ENCODE measurements at places on chromosomes 12 and 14.
A peak's percentile ranks its signal among the peaks of the same experiment; 100 is the strongest.

DNA sequence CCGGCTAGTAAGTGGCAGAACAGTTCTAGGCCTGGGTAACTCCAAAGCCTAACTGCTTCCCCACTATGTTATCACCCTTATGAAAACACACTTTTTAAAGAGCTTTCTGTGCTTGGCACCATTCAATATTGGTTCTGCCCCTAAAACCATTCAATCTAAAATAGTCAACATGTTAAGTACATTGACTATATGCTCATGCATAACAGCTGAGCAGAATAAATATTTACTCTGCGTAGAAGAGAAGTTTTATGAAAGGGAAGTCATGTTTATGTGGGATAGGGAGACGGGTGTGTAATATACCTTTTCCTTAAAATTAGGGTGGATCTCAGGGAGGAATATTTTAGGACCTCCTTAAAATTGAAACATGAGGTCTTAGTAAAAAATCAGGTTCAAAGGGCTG is 80.5 kb downstream of the SAMD4A start:
- no peak for DNase-seq

DNA sequence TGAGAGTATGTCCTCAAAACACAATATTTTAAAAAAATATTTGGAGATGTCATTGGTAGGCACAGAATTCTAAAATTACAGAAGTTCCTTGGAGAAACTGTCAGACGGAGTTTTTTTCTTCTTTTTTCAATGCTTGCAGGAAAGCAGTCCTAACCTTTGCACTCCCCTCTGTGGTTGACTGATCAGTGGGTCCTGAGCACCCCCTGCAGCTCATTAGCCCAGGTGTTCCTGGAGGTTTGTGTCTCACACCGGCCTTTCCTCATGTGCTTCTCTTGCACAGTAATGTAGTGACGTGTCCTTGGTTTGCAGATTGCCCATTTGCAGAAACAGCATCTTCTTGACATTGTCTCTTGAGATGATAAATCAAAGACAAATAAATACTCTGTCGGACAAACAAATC is 513.0 kb downstream of the TMEM121 start:
- peak; percentile 43 for DNase-seq

GRCh38 chr14:88476825-88477224 is 78.0 kb downstream of the PTPN21 start:
- no peak for DNase-seq

- DNase-seq: no peak
These were observed 484.6 kb downstream of the GALC start for GRCh38 chr14:87508333-87508732.

DNA sequence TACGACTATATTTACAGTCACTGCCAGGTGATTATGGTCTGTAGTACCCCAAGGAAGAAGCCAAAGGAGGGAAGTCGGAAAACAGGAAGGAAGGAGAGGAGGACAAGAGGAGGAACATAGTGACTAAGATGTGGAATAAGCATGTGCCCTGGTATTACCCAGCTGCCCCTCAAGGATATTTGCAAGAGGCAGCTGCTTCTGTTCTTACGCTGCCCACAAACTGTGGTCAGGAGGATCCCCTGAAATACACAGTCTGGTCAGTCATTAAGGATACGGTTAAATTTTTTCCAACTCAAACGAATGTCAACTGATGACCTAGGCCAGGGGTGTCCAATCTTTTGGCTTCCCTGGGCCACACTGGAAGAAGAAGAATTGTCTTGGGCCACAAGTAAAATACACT is 126.5 kb downstream of the CMAS start:
- no peak for DNase-seq

DNA sequence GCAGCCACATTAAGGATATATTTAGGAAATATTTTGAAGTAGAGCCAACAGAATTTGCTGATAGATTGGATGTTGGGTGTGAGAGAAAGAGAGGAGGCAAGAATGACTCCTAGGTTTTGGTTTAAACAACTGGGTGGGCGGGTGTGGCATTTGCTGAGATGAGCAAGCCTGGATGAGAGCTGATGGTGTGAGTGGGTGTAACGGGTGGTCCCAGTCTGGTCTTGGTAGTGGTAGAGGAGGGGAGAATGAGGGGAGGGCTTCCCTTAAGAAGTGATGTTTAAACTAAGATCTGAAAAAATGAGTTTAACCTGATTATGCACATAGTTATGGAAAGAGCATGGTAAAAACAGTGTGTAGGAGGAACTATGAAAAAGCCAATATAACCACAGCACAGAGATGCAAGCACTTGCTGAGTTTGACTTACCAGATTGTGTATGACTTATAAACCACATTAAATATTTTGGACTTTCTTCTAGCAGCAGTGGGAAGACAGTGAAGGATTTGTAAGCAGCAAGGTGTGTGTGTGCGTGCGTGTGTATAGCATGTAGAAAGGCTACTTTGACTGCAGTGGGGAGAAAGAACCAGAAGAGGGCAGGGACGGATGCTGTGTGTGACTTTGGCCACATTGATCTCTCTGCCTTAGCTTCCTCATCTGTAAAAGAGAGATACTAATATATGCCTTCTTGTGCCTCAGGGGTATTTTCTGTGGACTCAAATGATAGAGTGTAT is 139.7 kb downstream of the PRIMA1 start:
- no peak for DNase-seq

DNA sequence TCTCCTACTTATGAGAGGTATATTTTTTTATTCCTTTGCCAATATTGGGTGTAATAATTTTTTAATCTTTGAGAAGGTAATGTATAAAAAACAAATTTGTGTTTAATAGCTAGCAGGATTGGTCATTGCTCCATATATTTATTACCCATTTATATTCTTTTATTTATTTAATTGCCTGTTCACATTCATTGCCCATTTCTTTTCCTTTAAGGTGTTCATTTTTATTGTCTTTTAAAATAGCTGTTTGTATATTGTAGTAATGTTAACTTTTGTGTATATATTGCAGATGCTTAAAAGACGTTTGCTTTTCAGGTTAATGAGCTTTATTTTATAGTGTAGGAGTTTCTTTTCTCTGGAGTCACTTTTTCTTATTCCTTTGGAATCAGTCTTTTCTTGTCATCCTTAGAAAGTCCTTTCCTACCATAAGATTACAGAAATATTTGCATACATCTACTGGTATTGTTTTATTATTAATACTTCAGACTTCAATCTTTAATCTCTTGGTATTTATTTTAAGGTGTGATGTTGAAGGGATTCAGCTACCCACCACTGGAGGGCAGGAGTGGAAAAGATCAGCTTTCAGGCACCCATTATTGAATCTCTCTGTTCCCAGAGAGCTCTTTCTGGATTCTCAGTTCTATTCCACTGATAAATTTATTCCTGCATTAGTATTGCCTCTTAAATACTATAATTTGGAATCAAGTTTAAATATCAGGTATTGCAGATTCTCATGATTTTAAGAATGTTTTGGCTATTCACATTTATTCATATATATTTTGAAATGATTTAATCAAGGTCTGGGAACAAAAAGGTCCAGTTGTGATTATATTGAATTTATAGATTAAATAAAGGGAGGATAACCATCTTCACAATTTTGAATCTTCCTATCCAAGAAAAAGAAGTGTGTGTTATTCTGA is 17.3 kb downstream of the PPM1A start:
- DNase-seq: no peak

DNA sequence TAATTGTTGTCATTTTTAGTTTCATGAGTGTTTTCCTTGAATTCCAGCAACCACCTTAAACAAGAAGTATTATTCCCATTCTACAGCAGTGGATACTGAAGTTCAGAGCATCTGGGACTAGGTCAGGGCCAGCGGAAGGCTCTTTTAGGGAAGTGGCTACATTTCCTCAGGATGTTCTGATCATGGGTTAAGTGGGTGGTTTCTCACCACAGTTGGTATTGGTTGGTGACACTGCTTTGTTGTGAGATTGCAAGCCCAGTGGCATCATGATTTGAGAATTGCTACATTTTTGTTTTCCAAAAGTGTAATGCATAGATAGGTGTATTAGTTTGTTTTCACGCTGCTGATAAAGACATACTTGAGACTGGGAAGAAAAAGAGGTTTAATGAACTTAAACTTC is 47.1 kb downstream of the SYNE2 start:
- no peak for DNase-seq

GRCh38 chr14:76836029-76836630 is 9.9 kb downstream of the LRRC74A start:
- no peak for DNase-seq

DNA sequence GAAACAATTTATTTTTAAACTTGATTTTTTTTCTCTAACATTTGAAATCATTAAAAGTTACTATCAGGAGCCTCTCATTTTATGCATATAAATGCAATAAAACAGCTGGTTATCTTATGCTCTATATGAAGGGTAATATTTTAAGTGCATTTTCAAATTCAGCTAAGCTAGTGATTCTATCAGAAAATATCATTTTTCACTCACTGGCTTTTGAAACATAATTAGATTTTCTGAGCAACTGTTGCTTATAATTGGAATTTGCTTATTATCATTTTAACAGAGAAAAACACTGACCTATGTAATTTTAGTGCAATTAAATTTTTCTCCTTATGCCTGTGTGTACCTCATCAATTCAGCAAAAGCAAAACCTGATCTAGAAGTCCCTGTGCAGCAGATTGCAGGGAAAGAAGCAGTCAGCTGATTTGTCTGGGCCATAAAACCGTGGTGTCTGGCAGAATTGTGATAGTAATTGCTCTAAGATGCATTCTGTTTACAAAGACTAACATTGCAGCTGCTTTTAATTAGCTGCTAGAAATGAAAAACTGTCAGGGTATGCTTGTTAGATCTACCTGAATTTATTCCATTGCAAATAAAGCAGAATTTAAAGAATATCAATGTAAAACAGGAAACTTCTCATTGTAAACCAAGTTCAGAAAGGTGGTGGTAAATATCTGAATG is 75.0 kb downstream of the BICD1 start:
- DNase-seq: no peak

GRCh38 chr14:80978403-80978802 is 23.0 kb downstream of the TSHR start:
- no peak for DNase-seq

- DNase-seq: no peak
These were observed 27.0 kb downstream of the LRTM2 start for GRCh38 chr12:1847411-1847810.

DNA sequence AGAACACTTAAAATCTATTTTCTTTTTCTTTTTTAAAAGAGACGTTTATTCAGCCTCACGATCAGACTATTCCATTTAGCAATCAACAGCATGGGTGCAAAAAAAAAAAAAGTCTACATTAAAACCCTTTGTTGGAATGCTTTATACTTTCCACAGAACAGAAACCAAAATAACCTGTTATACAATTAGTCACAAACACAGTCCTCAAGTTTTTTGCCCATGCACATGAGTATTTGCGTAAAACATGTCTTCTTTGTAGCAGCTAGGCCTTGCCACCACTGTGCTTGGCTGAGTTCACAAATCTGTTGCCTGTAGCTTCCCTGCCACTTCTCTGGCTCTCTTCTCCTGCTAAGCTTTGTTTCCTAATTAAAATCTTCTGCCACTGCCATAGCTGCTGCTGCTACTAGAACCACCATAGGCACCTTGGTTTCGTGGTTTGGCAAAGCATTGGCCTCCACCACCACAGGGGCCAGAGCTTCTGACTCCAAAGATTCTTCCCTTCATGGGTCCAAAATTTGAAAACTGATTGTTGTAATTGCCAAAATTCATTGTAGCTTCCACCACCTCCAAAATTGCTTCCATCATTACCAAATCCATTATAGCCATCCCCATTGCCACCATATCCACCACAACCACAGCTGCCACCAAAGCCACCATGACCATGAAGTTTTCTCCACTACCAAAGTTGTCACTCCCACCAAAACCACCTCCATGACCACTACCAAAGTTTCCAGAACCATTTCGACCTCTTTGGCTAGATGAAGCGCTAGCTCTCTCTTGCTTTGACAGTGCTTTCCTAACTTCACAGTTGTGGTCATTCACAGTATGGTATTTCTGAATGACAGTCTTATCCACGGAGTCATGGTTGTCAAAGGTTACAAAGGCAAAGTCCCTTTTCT is 38.1 kb downstream of the KLRG1 start:
- no peak for DNase-seq

DNA sequence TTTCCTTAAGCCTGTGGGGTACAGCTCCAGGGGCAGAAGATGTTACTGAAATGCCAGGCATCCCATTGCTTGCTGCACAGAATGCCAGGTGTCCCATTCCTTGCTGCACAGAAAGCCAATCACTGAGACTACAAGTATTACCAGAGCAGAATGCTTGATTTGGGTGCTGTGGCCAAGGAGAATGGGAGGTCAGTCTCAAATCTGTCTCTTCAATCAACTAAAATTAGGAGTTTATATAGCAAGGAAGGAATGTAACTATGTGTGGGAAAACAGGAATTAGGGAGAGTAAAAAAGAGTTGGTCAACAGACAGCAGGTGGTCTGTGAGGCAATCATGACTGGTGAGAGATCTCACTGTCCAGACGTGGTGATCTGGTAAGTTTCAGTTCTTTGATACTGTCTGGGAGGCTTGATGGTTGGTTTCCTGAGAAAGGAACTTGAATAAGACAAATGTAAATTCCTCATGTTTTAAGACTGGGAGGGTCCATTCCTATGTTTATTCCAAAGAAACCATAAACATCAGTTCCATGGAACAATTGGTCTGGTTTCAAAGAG is 31.2 kb upstream of the VASH1 start:
- DNase-seq: no peak

GRCh38 chr12:28879379-28879778 is 269.7 kb upstream of the FAR2 start:
- DNase-seq: no peak

- DNase-seq: no peak
These were observed 170.9 kb downstream of the MSRB3 start for GRCh38 chr12:65449400-65449799.

DNA sequence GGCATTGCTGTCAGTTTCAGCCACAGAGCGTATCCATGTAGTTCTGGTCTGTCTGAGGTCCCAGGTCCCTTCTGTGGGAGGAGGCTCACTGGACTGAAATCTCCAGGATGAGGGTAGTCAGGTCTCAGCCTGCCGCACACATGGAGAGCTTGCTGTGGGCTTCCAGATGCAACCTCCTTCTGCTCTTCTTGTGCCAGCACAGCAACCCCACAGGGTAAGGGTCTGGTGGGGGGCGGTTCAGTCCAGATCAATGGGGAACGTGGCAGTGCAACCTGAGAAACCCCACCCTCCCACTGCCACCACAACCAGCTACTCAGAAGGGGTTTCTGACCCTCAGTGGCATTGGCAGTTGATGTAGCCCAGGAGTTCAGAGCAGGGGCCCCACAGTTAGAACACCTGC is 61.2 kb downstream of the BEGAIN start:
- DNase-seq: no peak

- no peak for DNase-seq
These were observed 21.9 kb downstream of the OS9 start for GRCh38 chr12:57715786-57716185.
